ENCODE measurements at places on chromosomes 1 and 21.

DNA sequence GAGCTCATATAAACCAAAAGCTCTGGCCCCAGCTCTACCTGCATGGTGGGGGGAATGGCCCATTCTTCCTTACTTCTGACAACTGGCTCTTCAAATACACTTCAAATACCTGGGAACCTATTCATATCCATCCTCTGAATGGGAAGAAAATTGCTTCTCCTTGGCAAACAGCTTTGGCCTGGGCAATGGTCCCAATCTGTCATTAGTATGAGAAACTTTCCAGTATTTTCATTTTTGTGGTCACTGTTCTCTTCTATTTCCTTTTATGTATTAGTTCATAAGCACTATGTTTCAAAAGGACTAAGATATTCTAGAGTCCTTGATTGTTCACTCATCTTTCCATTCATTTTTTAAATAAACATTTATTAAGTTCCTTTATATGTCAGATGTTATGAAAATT lies 5.2 kb upstream of the HSD3B2 start:
- DNase-seq, result no peak

GRCh38 chr1:211788626-211789025 lies 41.9 kb downstream of the LPGAT1 start:
- no peak for DNase-seq

GRCh38 chr21:25369524-25370300 lies 237.6 kb downstream of the MRPL39 start:
- no peak for DNase-seq

GRCh38 chr1:227295609-227296008 lies 22.7 kb downstream of the CDC42BPA start:
- no peak for DNase-seq

DNA sequence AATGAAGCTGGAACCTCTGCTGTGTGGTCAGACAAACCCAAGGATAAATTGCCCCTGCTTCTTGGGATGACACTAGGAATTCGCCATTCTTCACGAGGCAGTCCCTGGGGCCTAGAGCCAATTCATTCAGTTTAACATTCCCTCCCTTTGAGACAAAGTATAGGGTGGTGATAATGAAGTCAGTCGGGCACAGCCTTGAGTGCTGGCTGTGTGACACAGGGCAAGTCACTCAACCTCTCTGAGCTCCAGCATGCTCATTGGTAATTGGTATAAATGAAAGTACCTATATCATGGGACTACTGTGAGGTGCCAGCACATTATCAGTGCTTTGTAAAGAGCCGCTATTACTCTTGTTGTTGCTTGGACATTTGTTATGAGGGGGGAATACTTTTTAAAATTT lies 64.9 kb upstream of the DIRAS3 start:
- DNase-seq, result no peak

DNA sequence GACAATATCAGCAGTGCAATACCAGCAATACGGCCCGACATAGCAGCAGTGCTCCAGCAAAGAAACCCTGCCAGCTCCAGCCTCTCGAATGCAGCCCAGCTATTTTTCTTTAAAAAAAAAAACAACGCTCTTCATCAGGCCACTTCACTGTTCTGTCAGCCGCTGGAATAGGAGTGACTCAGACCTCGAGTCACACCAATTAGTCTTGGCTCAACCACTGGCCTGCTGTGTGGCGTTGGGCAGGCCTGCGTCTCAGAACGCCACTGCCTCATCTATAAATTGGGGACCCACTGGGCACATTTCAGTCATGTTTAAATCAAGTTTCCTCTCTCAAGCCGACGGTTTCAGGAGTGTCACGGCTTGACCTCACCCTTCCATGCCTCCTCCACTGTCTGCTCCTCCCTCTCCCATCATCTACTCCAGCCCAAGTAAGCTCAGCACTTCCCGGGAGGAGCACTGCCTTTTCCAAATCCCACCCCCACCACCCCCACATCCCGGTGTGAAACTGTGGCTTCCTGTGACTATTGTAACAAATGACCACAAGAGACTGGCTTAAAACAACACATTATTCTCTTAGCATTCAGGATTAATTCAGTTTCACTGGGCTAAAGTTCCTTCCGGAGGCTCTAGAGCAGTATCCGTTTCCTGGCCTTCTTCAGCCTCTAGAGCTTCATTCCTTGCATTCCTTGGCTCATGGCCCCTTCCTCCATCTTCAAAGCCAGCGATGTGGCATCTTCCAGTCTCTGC lies 71.9 kb upstream of the EFHD2 start:
- DNase-seq, result no peak

GRCh38 chr1:200528858-200529606 lies 91.5 kb downstream of the KIF14 start:
- no peak for DNase-seq

- DNase-seq, result no peak
These were observed 41.5 kb downstream of the LRRC53 start for GRCh38 chr1:74470936-74471335.

GRCh38 chr21:45877821-45878469 lies 103.6 kb upstream of the COL6A1 start:
- DNase-seq, result peak; percentile 53

DNA sequence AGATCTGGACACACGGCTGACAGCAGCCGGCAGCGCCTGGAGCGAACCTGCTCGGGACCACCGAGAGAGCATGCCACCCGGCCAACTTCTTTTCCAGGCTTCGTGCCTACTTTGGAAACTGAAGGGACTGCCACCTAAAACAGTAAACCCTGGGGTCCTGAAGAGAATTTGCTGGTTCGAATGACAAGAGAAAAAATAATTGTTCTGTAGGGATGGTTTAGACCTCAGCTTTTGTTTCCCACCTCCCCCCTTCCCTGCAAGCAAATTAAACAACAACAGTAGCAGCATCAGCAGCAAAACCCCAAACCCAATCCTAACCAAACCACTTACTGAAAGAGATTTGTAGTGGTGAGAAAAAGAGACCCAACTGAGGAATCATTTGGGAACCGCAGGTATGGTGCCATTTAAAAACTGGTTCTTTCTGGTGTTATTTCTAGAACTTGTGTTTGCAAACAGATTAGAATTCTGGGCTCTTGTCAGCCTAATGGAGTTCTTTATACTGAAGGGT lies 105.6 kb downstream of the LEPR start:
- no peak for DNase-seq

Measured in activated effector memory CD4-positive, alpha-beta T cell treated with anti-CD3 and anti-CD28 coated beads, Interleukin-2, amount 50 U/mL, for 16 hours (primary cell).